ENCODE measurements at places on chromosomes 13 and 19. TPM values are rescaled to one million over a fixed set of nuclear protein-coding genes. Genes with fewer than 3 reads are reported as not detected.

The ADAMTSL5 gene
- 10.6 TPM for total RNA-seq

The FFAR2 gene
- total RNA-seq: 2.2 TPM

The PTH2 gene
- total RNA-seq: not detected

The KLF5 gene
- total RNA-seq: 189 TPM

The KLF2 gene
- 2.1 TPM for total RNA-seq

The TMIGD2 gene
- not detected for total RNA-seq

The KLK12 gene
- 1.6 TPM for total RNA-seq

The SPACA4 gene
- not detected for total RNA-seq

The SULT2A1 gene
- 4.4 TPM for total RNA-seq

The C2CD4C gene
- total RNA-seq: 7.2 TPM

The ZNF681 gene
- 8.4 TPM for total RNA-seq

The ZNF486 gene
- total RNA-seq: 15.3 TPM

The ZNF491 gene
- total RNA-seq: 8.8 TPM

The DZIP1 gene
- 5.9 TPM for total RNA-seq

The MATK gene
- 1.7 TPM for total RNA-seq

The ZNF563 gene
- total RNA-seq: 2.6 TPM

The ZNF579 gene
- 23.9 TPM for total RNA-seq

The MBD3L2 gene
- not detected for total RNA-seq

The CNOT3 gene
- 55.4 TPM for total RNA-seq

The UBE2L5 gene
- not detected for total RNA-seq

The GDF15 gene
- 106 TPM for total RNA-seq

The FAM216B gene
- total RNA-seq: not detected

The CEACAM8 gene
- total RNA-seq: not detected

The TEX101 gene
- total RNA-seq: not detected

The ETFB gene
- total RNA-seq: 81.9 TPM

The NUFIP1 gene
- total RNA-seq: 8.7 TPM

The FPR2 gene
- not detected for total RNA-seq

The OR7E24 gene
- not detected for total RNA-seq

The SHANK1 gene
- total RNA-seq: 7.8 TPM

The EDNRB gene
- total RNA-seq: 18.2 TPM

The PRPF31 gene
- 80.5 TPM for total RNA-seq

The HS6ST3 gene
- total RNA-seq: 4.2 TPM

The ERICH4 gene
- total RNA-seq: 0.56 TPM

The WDR88 gene
- 0.45 TPM for total RNA-seq

The ZNF724 gene
- 19.9 TPM for total RNA-seq

The ZNF829 gene
- total RNA-seq: 3.6 TPM

Data from type B pancreatic cell (in vitro differentiated cells).